ENCODE measurements at places on chromosomes 4 and X. TPM values are rescaled to one million over a fixed set of nuclear protein-coding genes. Genes with fewer than 3 reads are reported as not detected.
A peak's percentile ranks its signal among the peaks of the same experiment; 100 is the strongest.

DNA sequence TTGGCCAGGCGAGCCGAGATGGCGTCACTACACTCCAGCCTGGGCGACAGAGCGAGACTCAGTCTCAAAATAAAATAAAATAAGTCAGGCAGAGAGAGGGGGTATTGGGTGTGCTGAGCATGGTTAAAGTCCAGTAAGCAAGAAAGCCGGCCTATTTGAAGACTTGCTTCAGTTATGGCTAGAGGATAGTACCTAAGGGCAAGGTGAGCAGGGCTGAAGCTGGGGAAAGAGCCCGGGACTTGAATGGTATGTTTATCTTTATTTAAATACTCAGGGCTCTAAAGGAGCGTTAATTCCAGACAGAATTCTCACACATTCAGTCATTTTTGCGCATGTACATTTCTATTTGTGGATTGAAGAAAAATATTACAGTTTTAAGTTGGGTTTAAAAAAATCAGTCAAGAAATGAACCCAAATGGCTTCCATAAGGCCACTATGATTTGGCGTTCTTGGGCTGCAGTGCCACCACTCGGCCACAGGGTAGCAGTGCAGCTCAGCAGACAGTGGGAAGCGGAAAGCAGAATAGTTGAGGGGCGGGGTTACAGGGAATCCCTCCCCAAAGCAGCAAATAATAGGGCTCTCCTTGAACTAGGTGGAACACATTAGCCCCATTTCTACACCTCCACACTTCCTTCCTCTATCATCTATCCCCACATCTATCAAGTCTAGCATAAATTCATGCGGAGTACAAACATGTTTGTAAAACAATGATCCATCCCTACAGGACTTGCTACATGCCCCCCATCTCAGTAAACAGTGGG, 37.2 kb upstream of the SH3D19 start:
- H3K27ac ChIP-seq, result peak overlapping the region; percentile 20
- DNase-seq, result peak; percentile 82
- H3K4me1 ChIP-seq, result peaks cover 3% of the 10 kb centered on the region
- H3K4me3 ChIP-seq, result no peak overlapping the region
- H3K36me3 ChIP-seq, result no peaks in the 10 kb centered on the region

- no peaks in the 10 kb centered on the region for H3K4me1 ChIP-seq
- H3K27me3 ChIP-seq, result no peaks in the 10 kb centered on the region
- H3K4me3 ChIP-seq, result no peak overlapping the region
These were observed 2094.5 kb upstream of the TENM3 start for GRCh38 chr4:180148737-180149136.

- no peak overlapping the region for H3K27ac ChIP-seq
- no peak overlapping the region for H3K4me3 ChIP-seq
- no peaks in the 10 kb centered on the region for H3K36me3 ChIP-seq
- no peak for DNase-seq
- no peaks in the 10 kb centered on the region for H3K27me3 ChIP-seq
- H3K4me1 ChIP-seq, result no peaks in the 10 kb centered on the region
These were observed 53.3 kb downstream of the MED28 start for GRCh38 chr4:17667653-17668201.

DNA sequence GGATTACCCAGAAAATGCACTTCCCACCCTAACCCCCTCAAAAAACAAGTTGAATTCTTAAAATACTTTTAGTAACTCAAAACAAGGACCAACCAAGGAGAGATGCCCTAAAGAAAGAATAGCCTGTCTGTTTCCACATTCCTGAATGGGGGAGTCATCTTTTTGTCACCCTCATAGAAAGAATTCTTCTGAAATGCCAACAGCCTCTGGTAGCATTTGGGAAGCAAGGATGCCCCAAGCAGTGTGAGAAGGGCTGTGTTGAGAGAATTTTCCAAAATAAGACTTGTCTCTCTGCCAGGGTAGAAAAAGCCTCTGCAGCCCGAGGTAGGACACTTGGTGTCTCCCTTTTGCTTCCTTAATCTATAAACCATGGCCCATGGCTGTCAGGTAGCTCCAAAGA, 173.1 kb upstream of the VCX3A start:
- H3K4me1 ChIP-seq, result no peaks in the 10 kb centered on the region
- no peak for DNase-seq
- no peaks in the 10 kb centered on the region for H3K36me3 ChIP-seq
- H3K27ac ChIP-seq, result no peak overlapping the region
- no peak overlapping the region for H3K4me3 ChIP-seq

GRCh38 chr4:185383451-185383850, 12.3 kb downstream of the LRP2BP start:
- no peaks in the 10 kb centered on the region for H3K36me3 ChIP-seq
- H3K27ac ChIP-seq, result no peak overlapping the region
- no peak for DNase-seq
- no peaks in the 10 kb centered on the region for H3K4me1 ChIP-seq
- no peaks in the 10 kb centered on the region for H3K27me3 ChIP-seq

- no peaks in the 10 kb centered on the region for H3K4me1 ChIP-seq
- H3K27ac ChIP-seq, result no peak overlapping the region
- peaks cover 15% of the 10 kb centered on the region for H3K27me3 ChIP-seq
These were observed 18.1 kb upstream of the GDPD2 start for GRCh38 chrX:70405003-70405402.

DNA sequence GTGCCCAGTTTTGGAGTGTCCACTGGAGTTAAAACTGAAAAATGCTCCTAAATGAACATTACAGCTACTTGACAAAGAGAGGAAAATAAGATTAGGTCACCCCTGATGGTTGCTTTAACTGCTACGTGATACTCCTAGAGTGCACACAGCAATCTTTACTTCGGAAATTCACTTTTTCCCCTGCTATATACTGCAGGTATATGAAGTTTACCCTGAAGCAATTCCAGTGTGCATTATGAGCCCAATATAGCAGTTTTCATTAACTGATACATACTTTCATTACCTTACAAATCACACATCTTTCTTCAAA, 773 bp upstream of the ZNF827 start:
- no peak for DNase-seq
- H3K36me3 ChIP-seq, result no peaks in the 10 kb centered on the region
- H3K27ac ChIP-seq, result peak overlapping the region; percentile 85

DNA sequence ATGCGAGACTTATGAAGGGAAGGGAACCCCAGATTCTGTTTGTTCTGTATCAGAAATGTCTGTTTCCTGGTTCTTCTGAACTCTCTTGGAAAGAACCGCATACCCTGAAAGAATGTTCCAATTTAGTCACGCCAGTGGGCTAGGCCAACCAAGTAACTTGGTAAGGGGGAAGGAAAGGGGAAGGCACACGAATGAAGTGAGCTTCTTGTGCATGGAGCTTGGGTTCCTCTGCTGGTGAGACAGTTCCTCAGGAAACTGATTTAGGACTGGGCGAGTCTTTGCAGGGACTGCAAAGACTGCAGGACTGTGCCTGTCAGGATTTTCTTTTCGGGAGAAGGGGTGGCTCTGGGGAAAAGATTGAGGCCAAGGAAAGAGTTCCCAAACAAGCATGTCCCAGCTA, 35.6 kb downstream of the FRMPD3 start:
- H3K27ac ChIP-seq, result no peak overlapping the region
- H3K4me1 ChIP-seq, result no peaks in the 10 kb centered on the region
- no peaks in the 10 kb centered on the region for H3K36me3 ChIP-seq
- no peak for DNase-seq
- H3K27me3 ChIP-seq, result no peaks in the 10 kb centered on the region

GRCh38 chrX:8728932-8729535, 2.9 kb downstream of the ANOS1 start:
- H3K36me3 ChIP-seq, result no peaks in the 10 kb centered on the region
- H3K4me1 ChIP-seq, result no peaks in the 10 kb centered on the region
- no peaks in the 10 kb centered on the region for H3K27me3 ChIP-seq
- no peak overlapping the region for H3K27ac ChIP-seq
- H3K4me3 ChIP-seq, result no peak overlapping the region

DNA sequence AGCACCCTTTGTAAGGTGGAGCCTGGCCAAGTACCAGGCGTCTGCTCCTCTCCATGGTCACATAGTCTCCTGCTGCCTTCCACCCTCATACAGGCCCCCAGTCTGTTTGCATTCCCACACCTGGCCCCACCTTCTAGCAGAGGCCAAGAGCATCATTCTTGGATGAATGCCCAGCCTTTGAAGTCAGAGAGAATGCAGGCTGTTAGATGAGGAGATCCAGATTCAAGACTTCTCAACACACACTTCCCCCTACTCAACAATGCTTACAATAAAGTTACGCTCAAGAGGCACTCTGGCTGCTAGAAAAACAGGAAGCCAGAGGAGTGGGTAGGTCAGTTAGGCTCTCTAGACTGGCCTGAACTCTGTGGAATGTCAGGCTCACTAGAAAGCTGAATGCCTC, 43.3 kb downstream of the SHROOM4 start:
- no peak overlapping the region for H3K27ac ChIP-seq
- H3K27me3 ChIP-seq, result no peaks in the 10 kb centered on the region
- no peaks in the 10 kb centered on the region for H3K4me1 ChIP-seq
- DNase-seq, result no peak

DNA sequence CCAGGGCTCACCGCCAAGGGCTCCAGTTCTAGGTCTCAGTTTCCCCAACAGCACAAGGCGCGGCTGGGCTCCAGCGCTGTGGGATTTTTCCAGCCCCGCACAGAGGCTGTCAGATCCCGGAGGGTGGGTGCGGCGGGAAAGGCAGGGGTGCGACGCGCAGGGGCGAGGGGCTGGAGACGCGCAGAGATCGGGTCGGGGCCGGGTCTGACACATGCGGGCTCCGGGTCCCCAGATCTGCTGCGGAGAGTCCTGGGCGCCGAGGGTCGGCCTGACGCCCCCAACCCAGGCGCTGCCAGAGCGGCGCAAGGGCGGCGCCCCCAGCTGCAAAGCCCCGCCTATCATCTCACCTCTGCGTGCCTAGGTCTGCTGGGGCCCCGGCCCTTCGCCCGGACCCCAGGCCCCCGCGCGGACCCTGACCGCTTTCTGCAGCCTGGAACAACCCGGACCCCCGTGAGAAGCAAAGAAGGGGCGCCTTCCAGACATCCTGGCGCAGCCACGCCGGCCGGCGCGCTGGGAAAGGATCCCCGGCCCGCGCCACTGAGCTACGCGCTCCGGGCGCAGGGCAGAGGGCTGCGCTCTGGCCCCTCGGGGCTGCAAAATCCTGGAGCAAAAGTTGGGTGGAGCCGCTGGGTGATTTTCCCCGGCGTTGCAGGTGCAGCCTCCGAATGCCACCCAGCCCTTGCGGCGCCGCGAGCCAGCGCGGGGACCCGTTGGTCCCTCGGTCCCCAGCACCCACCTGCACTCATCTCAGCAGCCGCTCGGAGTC, 486 bp downstream of the ABLIM2 start:
- H3K27me3 ChIP-seq, result no peaks in the 10 kb centered on the region
- peak overlapping the region; percentile 85 for H3K27ac ChIP-seq
- no peaks in the 10 kb centered on the region for H3K36me3 ChIP-seq
- peak; percentile 64 for DNase-seq
- H3K4me3 ChIP-seq, result peak overlapping the region; percentile 87
- H3K4me1 ChIP-seq, result peaks cover 41% of the 10 kb centered on the region

DNA sequence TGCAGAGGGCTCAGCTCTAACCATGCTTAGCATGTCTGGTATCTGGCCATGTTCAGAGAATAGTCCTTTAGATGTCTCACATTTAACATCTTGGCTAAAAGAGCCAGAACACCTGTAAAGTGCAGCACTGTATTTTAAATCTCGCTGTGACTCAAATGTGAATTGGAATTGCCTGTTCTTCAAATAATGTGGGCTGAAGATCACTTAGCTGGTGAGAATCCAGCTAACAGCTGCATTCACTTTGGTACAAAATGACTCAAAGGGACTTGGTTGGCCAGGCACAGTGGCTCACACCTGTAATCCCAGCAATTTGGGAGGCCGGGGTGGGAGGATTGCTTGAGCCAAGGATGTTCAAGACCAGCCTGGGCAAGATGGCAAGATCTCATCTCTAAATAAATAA, 63.5 kb upstream of the PLAC8 start:
- H3K27me3 ChIP-seq, result no peaks in the 10 kb centered on the region
- no peak overlapping the region for H3K4me3 ChIP-seq
- no peaks in the 10 kb centered on the region for H3K4me1 ChIP-seq

DNA sequence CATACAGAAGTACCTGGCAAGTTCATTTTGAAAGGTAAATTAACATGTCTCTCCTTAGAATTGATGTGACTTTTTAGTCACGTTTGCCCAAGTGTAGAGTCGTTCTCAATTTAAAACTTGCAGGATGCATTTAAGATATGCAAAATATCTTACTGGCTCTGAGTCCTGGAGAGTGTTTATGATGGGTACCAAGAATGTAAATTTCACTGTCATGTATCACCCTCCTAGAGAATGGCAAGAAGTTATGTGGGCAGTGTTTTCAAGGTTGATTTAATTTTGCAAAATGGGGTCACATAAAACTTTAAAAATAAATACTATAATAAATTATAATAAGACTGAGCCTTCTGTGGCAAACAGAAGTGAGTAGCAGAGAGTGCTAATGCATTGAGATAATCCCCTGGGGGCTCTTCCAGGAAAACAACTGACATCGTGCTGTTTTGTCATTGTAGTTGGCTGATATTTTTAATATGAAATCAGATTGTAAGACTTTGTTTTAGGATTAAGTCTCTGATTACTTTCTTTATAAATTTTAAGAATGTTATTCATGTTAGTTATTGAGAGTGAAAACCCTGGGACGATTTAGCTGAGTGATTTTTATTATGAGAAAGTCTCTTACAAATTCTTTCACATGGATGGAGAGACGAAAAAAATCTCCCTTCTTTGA, 103.0 kb downstream of the AFF1 start:
- no peaks in the 10 kb centered on the region for H3K27me3 ChIP-seq
- no peak for DNase-seq
- H3K36me3 ChIP-seq, result no peaks in the 10 kb centered on the region
- peaks cover 99% of the 10 kb centered on the region for H3K4me1 ChIP-seq
- H3K27ac ChIP-seq, result peak overlapping the region; percentile 91
- H3K4me3 ChIP-seq, result peak overlapping the region; percentile 1

DNA sequence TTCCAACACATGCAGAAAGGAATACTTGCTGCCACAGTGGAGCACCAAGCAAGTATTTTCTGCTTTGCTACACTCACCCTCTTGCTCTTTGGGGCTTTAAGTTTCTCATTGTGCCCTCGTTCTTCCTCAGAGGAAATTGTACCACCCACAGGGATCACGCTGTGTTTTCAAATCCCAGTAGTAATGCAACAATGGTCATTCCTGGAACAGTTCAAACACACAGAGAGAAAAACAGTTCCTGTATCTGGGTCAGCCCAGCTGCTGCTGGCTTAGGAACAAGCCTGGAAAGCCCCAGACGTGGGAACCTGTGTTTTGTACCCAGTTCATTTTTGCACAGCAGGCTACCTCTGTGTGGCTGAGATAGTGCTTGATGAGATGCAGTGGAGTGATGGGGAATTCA, 907.8 kb downstream of the STPG2 start:
- H3K4me3 ChIP-seq, result no peak overlapping the region
- no peak overlapping the region for H3K27ac ChIP-seq
- no peak for DNase-seq
- H3K36me3 ChIP-seq, result no peaks in the 10 kb centered on the region

GRCh38 chrX:154542723-154543424, 3.8 kb downstream of the G6PD start:
- H3K36me3 ChIP-seq, result no peaks in the 10 kb centered on the region
- peak overlapping the region; percentile 16 for H3K4me3 ChIP-seq
- peaks cover 11% of the 10 kb centered on the region for H3K4me1 ChIP-seq
- no peak for DNase-seq
- H3K27me3 ChIP-seq, result no peaks in the 10 kb centered on the region
- peak overlapping the region; percentile 73 for H3K27ac ChIP-seq

Gene PPP4R3C
- not detected for total RNA-seq

Gene PNMA6A
- 0.20 TPM for total RNA-seq

Gene UGT2B15
- not detected for total RNA-seq

Gene PLRG1
- 37.9 TPM for total RNA-seq

Gene VCX3B
- total RNA-seq, result not detected

Gene MUC7
- not detected for total RNA-seq

Gene FRAS1
- 0.42 TPM for total RNA-seq
